Inflammatory macrophage treated with lipopolysaccharide for 1 hour (primary cell): ENCODE measurements at places on chromosomes 2 and 18.

DNA sequence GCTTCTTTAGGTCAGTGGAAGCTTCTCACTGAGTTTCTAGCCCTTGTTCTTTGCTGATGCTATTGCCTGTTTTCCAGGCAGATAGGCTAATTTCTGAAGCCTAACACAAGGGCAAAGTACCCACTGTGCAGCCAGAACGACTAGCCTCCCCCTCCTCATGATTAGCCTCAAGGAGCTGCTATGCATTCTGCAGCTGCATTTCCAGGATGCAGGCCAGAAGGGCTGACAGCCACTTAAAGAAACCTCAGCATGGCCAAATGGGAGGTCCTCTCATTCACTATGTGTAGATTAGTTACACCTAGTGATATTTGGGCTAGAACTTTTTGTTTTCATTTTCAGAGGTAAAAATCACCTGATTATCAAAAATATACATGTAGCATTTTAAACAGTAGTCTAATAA is 216.0 kb downstream of the RAD51AP2 start:
- DNase-seq = no peak

GRCh38 chr2:188369365-188369764 is 77.7 kb downstream of the GULP1 start:
- DNase-seq = peak; percentile 17

GRCh38 chr2:165686800-165687199 is 107.2 kb downstream of the GALNT3 start:
- DNase-seq = no peak

- no peak for DNase-seq
These were observed 83.5 kb downstream of the IRS1 start for GRCh38 chr2:226716126-226716525.

DNA sequence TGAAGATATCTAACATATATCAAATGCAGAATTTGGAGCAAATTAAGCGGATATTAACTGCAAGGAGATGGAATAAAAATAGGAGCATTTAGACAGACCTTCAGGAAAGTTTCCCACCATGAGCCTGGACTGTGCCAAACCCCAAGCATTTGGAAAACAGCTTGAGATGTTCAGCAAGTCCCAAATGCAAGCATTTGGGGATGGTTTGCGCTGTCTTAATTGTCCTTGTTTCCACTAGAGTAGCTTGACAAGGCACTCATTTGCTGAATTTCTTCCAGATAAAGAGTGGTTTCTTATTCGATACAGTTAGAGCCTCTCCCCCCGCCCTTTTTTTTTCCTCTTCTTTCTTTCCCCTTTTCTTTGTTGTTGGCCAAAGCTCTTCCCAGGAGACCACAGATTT is 77.1 kb upstream of the CDC42EP3 start:
- DNase-seq = no peak

- no peak for DNase-seq
These were observed 401.5 kb downstream of the ARHGAP15 start for GRCh38 chr2:143530758-143531157.

GRCh38 chr2:192150166-192150565 is 44.6 kb downstream of the TMEFF2 start:
- no peak for DNase-seq

DNA sequence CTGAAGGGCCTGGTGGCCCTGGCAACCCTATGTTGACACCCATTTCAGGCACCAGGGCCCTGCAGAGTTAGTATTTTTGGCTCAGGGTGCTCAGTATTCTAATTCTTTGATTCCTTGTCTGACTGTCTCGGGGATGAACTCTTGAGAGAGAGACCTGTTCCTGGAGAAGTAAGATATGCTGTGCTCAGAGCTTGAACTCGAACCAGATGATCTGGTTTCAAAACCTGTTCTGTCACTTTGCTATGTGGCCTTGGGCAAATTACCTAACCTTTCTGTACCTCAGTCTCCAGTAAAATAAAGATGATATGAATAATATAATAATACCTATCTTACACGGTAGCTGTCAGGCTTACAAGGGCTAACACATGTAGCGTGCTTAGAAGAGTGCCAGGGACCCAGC is 294.2 kb downstream of the DYSF start:
- DNase-seq = no peak

DNA sequence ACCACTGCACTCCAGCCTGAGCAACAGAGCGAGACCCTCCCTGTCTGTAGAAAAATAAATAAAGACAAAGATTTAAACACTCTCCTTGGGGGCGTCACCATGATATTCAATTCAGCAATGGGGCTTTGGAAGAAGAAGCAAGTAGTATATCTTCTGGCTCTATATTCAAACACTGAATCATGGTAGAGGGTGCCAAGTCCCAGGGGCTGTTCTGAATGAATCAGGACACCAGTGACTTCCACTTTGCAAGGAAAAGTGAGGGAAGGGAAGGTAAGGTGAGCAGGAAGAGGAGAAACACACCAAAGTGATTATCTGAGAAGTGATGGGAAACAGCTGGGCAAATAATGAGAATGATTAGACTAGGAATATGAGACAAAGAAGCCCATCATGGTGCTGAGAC is 80.5 kb downstream of the AAK1 start:
- DNase-seq = no peak

- DNase-seq = peak; percentile 88
These were observed 19.5 kb downstream of the SLC25A52 start for GRCh38 chr18:31741097-31741735.

- DNase-seq = no peak
These were observed 29.1 kb upstream of the RNU4ATAC start for GRCh38 chr2:121501554-121501953.

DNA sequence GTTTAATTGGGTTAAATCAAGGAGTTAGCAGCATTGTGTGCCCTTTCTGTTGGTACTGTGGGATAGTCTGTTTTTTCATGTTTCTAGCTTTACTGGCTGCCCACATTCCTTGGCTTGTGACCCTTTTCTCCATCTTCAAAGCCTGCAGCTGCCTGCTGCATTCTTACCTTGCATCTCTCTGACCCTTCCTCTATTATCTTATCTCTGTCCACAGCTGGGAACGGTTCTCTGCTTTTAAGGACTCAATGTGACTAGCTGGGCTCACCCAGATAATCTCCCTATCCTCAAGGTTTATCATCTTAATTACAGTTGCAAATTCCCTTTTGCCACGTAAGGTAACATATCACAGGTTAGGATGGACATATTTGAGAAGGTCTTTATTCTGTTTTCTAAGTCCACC is 199.7 kb downstream of the KCNS3 start:
- no peak for DNase-seq

DNA sequence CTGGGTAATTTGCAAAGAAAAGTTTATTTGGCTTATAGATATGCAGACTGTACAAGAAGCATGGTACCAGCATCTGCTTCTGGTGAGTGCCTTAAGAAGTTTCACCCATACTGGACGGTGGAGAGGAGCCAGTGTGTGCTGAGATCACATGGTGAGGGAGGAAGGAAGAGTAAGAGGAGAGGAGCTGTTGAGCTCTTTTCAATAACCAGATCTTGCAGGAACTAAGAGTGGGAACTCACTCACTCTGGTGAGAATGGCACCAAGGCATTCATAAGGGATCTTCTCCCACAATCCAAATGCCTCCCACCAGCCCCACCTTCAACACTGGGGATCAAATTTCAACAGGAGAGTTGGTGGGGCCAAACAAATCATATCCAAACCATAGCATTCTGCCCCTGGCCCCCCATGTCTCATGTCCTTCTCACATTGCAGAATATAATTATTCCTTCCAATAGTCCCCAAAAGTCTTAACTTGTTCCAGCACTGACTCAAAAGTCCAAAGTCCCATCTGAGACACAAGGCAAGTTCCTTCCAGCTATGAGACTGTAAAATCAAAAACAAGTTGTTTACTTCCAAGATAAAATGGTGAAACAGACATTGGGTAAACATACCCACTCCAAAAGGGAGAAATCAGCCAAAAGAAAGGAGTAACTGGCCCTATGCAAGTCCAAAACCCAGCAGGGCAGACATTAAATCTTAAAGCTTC is 11.7 kb upstream of the TMEM37 start:
- DNase-seq = no peak
